ENCODE measurements at places on chromosomes 5 and 9.

DNA sequence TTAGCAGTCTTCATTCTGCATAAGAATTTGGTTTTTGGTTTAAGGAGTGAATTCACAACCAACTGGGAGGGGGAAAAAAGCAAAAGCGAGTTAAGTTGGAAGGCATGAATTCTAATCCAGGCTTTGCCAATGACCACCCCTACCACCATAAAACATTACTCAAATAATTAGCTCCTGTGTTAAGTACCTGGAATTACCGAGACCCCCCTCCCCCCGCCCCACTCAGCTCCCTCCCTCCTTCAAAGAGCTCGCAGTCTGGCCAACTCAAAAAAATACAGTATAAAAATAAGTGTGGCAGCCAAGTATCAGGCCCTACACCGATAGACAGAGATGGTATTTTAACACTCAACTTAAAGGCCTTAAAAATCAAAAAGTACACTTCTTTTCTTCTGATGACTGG is 492 bp downstream of the ATG12 start:
- DNase-seq: no peak

DNA sequence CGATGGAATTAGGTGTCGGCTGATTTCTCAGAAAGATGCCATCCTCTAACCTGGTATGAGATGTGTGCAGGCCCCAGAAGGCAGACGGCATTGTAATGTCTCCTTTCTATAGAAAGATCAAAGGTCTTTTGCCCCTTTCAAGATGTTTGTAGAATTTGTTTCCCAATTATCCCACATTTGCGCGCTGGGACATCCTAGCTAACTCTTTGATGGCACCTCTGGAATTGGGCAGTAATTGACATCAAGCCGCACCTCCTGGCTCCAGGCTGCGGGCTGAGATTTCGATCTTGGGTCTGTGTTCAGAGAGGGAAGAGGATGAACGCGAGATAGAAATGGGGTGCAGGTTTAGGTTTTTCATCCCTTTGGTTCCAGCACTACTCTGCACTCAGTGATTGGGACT is 84.8 kb upstream of the LMX1B start:
- DNase-seq: no peak

DNA sequence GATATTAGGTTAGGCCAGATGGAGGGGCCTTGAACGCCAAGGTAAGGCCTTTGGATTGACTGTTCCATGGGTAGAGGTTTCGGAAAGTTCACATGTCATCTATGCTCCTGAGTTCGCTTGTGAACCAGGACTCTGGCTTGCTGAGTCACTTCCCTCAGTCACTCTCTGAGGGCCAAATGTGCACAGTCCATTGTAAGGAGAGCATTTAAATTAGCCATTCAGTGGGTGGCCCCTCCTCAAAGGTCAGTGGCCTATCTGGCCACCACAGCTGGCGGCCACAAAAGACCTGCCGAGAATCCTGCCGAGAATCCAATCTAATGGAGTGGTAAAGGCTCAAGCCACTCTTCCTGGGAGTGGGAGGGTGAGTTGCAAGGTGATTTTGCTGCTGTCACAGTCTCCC is 58.9 kb upstream of the ARAP3 start:
- no peak for DNase-seq

GRCh38 chr5:137010226-137010625 is 488.9 kb downstream of the SPOCK1 start:
- DNase-seq: no peak

GRCh38 chr5:83899326-83899970 is 178.8 kb upstream of the HAPLN1 start:
- DNase-seq: no peak

DNA sequence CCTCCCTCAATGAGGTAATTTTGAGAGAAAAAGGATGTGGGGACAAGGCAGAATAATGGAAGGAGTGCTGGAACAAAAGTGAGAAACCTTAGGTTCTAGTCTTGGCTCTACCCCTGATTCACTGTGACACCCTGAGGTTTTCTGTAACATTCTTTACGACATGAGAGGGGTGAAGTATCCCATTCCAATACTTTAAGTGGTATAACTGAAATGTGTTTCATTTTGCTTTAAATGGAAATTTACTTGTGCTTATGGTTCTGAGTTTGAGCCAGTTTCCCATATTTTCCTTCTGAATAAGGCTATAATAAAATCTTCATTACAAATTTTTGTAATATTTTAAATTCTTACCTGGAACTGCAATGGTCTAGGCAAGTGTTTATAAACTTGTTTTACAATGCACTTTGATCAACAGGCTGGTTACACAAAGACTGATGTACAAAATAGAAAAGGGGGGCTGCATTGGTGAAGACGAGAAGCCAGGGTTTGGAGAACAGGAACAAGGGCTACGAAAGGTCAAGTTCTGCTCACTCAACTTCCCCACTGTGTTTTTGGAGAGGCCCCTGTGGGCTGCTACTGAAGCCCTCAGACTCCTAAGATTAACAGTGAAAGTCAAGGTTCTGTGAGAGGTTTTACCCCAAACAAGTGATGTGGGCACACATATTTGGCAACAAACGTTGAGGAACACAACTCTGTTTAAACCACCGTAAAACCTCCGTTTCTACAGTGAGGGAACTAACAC is 171.9 kb upstream of the ELL2 start:
- no peak for DNase-seq

DNA sequence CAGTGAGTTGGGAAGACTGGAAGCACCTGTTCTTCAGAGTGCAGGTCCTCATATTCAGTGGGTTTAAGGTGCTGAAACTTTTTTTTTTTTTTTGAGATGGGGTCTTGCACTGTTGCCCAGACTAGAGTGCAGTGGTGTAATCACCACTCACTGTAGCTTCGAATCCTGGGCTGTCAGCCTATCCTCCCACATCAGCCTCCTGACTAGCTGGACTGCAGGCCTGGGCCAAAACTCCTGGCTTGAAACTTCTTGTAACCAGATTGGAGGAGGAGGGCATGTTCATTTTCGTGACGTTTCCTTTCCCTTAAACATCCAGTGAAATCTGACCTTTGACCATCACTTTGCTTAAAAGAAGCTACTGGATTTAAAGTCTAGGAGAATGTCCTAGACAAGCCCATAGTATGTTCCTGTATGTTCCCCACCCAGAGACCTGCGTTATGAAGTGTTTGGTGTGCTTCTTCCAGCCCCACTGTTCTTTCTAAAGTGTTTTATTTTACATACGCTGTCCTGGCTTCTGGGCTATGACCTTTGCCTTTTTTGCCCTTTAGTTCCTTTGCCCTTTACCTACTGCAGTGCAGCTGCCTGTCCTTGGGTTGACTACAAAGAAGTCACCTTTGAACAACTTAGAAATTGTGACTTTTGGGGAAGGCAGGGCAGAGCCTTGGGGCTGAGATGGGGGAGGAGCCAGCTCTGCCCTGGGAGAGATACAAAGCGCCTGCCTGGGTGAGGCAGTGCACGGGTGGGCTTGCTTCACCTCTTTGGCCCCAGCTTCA is 18.4 kb downstream of the TENT4A start:
- DNase-seq: no peak

GRCh38 chr5:154967421-154968024 is 26.6 kb downstream of the MRPL22 start:
- DNase-seq: no peak

GRCh38 chr5:2523180-2523579 is 228.3 kb downstream of the IRX2 start:
- DNase-seq: no peak

- DNase-seq: no peak
Measured at GRCh38 chr5:135309391-135310327, 89.4 kb downstream of the MACROH2A1 start.

DNA sequence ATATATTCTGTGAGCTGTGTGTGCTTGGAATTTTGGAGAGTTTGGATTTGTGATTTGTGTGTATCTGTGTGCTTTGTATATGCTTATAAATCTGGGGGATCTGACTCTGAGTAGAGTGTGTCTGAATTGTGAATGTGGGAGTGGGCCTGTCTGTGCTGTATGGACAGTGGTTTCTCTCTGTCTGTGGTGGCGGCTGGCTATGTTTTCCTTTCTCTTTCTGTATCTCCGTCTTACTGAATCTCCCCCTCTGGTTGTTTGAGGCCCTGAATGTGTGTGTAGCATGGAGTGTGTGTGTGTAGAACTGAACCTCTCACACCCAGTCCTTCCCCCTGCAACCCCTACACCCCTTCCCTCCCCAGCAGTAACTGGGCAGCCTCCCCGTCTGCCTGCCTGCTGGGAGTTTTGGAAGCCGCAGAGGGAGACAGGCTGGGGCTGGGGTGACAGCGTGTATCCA is 4.7 kb downstream of the CXXC5 start:
- DNase-seq: no peak

- no peak for DNase-seq
Measured at GRCh38 chr5:54159893-54160195, 150.5 kb downstream of the ARL15 start.

DNA sequence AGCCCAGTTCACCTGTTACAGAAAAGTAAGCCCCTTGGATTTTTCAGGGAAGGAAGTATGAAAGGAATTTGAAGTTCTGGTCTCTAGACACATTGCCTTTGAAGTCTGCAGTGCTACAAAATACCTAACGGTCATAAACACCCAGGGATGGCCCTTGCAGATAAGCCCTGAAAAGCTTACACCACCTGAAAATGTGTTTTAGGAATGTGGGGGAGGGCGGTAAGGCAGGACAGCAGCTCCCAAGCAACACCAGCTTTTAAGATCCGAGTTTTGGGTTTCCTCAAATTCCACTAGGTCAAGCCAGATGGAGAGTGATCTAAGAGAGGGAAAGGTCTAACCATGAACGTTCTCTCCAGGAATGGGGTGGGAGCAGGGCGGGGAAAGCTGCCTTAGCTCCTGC is 114.1 kb upstream of the PANK3 start:
- DNase-seq: no peak

DNA sequence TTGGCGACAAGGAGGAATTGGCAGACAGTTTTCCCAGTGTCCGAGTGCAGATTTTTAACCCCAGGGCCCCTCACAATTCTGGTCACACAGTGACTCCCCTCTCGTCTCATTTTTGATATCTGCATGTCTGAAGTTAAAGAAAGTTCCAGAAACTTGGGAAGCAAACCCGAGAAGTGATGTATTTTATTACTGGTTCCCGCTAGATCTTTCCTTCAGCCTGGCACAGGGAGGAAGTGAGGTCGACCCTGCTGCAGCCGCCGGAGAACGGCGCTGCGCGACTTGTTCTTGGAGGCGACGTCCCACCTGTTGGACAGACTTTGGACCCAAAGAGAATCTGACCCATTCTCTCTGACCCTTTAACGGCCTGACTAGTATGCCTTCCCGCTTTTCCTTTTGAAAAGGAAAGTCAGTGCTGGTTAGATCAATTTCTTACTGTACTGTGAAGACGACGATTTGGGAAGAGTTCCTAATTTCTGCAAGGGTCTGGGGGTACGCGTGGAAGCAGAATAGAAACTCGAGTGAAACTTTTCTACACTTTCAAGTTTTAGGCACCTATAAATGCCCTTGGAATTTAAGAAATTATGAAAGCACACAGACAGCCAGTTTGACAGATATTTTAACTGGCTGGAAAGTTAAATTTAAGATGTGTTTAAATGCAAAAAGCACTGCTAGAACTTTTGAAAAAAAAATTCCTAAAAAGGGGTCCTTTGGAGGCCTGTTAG is 744 bp downstream of the OTULIN start:
- peak; percentile 15 for DNase-seq

DNA sequence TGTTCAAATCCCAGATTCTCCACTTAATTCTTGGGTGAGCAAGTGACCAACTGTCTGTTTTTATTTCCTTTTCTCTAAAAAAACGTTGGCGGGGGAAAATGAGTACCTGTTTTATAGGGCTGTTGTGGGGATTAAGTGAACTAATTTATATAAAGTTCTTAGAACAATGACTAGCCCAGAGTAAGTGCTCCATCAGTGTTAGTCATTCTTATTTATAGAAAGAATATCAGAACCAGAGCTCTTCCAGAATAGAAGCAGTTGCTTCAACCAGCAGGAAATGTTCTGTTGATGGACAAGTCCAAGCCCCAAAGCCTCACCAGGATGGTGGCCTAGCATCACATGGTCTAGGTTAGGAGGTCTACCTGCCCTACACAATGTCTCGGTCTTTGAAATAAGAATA is 379.2 kb downstream of the ACTL7B start:
- DNase-seq: no peak

- no peak for DNase-seq
Measured at GRCh38 chr9:111913159-111913558, 16.5 kb downstream of the UGCG start.

DNA sequence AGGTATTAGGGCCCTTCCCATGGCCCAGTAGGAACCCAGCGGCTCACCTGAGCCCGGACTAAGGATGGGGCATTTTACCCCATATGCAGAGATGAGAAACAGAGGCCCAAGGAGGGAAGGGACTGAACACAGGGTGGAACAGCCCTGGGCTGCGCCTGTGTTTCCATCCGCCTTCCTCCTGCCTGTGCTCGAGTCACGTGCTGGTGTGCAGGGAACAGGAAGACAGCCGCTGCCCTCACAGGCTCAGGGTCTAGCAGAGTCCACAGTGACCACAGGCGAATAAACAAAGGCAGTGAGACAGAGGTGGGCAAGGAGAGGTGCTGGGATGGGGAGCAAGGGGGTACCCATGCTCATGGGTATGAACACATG is 129.4 kb downstream of the C9orf50 start:
- no peak for DNase-seq

GRCh38 chr9:136665704-136666371 is 3.1 kb downstream of the EGFL7 start:
- no peak for DNase-seq

GRCh38 chr9:16099732-16100536 is 547.1 kb downstream of the CCDC171 start:
- no peak for DNase-seq

DNA sequence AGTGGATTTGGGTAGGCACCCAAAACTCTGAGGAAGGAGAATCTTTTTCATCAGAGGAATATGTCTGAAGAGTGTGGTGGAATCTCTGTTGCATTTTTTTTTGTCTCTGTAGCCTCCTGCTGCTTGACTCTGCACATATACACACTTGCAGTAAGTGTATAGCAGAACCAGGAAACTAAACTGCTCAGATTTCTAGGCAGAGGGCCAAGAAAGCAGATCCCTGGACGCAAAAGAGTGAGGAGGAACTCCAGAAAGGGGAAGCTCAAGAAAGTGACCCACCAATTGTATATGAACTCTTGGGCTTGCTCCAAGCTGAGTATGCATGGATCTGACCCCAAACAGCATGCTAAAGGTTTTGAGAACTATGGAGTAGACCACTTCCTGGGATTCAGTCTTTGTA is 181.8 kb downstream of the GADD45G start:
- no peak for DNase-seq

- DNase-seq: peak; percentile 10
Measured at GRCh38 chr5:39223565-39224156, 4.3 kb upstream of the FYB1 start.

DNA sequence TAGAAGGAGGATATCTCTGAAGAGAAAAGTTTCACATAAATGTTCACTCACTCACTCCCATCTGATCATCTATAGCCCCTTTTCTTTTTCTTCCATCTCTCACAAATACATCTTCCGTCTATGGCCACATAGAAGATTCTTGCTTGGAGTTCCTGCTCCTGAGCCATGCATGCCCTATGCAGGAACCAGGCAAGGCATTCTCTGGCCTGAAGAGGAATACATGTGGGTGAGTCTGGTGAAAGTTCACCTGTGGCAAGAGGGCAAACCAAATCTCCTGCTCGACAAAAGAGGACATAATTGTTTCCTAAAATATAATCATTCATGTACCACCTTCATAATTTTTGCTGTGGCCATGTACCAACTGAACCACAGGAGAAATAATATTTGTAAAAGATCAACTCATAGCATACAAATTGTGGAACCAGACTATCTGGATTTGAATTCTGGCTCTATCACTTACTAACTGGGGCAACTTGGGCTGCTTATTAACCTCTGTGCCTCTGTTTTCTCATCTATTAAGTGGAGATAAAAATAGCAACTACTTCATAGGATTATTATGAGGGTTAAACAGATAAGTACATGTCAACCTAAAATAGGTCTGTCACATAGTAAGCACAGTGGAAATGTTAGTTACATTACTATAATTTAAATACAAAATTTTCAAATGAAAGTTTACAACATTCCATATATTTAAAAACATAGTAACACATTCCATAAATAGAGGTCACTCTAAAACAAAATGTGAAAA is 121.2 kb upstream of the NFIB start:
- no peak for DNase-seq
